ENCODE measurements at places on chromosomes 6 and 20.

DNA sequence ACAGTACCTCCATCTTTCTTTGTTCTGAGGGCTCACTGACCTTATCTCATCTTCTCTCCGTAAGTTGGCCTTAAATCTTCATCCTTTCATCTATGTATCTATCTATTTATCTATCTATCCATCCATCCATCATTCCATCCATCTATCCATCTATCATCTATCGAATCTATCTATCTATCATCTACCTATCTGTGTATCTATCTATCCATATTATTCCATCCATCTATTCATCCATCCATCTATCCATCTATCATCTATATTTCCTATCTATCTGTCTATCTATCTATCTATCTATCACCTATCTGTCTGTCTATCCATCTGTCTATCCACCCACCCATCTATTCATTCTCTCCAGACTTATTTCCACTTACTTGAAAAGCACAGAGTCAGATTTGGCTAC is 147.3 kb upstream of the PMEPA1 start:
- no peak for DNase-seq

GRCh38 chr6:28225056-28225834 is at the start of gene ZSCAN9:
Gene ZSCAN9, plus strand, starts transcription at chr6:28225275. Its CDS starts 1,810 bp downstream, at chr6:28227085.
- DNase-seq = no peak

DNA sequence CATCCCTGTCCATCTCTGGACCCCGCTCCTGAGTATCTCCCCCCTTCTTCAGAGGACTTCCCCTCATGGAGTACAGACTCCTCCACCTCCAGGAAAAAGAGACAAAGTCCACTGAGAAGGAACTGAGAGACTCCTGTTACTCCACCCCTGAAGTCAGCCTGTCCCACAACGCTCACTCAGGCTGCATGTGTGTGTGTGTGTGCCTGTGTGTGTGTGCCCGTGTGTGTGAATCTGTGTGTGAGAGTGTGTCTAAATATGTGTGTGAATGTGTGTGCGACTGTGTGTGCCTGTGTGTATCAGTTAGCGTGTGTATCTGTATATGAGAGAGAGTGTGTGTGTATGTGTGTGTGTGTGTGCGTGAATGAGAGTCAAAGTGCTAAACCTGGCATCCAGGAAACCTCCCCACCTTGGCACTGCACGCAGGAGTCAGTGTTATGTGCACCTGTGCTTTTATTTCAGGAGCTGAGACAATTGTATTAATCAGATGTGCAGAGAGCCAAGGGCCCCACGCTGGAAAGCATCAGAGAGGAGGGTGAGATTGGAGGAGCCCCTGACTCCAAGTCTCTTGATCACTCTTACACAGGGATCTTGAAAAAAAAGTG is 39.0 kb downstream of the HLA-A start:
- DNase-seq = no peak

GRCh38 chr6:142853244-142854180 is 91.5 kb downstream of the HIVEP2 start:
- DNase-seq = no peak

GRCh38 chr6:137775227-137775626 is 91.8 kb upstream of the TNFAIP3 start:
- no peak for DNase-seq

DNA sequence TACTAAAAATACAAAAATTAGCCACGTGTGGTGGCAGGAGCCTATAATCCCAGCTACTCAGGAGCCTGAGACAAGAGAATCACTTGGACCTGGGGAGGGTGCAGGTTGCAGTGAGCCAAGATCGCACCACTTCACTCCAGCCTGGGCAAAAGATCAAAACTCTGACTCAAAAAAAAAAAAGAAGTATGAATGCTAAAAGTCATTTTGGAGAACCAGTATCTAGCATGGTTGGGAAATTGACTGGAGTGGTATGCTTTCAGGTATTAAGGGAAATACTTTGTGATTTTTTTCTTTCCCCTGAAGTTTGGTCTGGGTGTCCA is 30.1 kb downstream of the PCMT1 start:
- no peak for DNase-seq

DNA sequence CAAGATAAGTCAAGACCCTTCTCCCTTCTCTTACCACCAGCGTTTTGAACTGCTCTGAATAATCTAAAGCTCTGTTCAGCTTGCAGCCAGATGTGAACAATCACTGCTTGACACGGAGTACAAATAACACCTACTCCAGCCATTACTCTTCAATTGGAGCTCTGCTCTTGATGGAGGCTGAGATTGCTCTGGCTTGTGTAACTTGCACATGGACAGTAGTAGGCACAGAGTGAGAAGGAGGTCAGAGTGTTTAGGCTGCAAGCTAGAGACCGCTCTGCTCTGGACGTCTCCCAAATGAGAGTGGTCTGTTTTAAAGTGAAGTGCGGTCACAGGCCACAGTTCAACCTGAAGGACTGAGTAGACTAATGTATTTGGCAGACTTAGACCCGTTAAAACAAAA is 158.3 kb downstream of the HDGFL1 start:
- DNase-seq = no peak

- no peak for DNase-seq
Observed at GRCh38 chr6:39223061-39223460, 6.2 kb downstream of the KCNK5 start.

GRCh38 chr6:79301290-79301689 is 66.8 kb upstream of the HMGN3 start:
- DNase-seq = no peak
